Cerebellar nuclear complex (tissue), 1 donor: ENCODE measurements at places on chromosomes 11 and 22.
A peak's percentile ranks its signal among the peaks of the same experiment; 100 is the strongest.

DNA sequence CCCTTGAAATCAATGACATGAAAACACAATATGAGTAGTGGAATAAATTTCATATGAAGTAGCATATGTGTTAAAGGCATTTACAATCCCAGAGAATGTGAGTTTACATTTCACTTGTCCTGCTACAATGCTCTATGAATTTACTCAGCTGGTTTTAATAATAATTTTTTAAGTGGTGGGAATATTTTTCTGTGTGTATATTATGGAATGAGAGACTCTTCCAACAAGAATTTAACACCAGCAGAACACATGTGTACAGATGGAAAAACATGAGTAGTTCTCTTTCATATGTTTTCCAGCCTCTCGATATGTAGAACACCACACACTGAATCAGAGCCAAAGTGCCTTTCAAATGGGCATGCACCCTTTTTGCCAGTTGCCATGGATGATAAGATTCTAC is 170.4 kb downstream of the MAML2 start:
- no peak for DNase-seq

GRCh38 chr11:100561323-100561722 is 125.8 kb upstream of the ARHGAP42 start:
- no peak for DNase-seq

DNA sequence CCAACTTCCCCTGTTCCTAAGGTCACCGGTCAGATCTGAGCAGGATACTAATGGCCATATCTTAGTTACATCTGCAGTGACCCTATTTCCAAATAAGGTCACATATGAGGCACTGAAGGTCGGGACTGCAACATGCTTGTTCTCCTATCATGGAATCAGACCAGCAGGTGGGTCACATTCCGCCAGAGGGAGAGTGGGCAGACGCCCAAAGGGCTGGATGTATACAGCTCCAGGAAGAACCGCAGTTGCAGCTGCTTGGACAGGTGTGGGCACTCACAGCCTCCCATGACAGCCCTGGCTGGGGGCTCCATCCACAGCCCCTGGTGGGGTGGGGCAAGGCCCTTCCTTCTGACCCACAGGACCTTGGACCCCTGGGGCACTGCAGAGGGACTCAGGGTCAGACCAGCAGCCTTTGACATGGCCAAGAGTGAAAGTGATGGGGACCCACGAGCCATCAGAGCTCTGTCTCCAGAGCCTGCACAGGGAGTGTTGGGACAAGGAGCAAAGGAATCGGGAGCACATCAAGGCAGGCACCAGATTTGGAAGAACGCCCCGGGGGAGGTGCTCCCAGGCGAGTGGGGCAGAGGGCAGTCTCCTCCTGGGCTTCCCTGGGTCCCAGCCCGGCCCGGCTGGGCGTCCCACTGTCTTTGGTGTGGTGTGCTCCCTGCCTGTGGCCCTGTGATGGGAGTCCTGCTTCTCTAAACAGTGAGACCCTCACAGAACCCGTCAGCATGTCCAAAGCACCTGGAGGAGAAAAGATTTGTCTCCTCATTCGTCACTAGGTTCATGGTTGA is 13.3 kb upstream of the CD81 start:
- no peak for DNase-seq

- no peak for DNase-seq
These were observed 1231.6 kb downstream of the TBC1D22A start for GRCh38 chr22:47994045-47994444.

GRCh38 chr11:109644152-109644551 is 222.2 kb downstream of the C11orf87 start:
- DNase-seq, result peak; percentile 95

GRCh38 chr11:117408356-117408755 is 80.7 kb downstream of the CEP164 start:
- no peak for DNase-seq

GRCh38 chr11:93482556-93482955 is 60.6 kb downstream of the SMCO4 start:
- DNase-seq, result no peak

DNA sequence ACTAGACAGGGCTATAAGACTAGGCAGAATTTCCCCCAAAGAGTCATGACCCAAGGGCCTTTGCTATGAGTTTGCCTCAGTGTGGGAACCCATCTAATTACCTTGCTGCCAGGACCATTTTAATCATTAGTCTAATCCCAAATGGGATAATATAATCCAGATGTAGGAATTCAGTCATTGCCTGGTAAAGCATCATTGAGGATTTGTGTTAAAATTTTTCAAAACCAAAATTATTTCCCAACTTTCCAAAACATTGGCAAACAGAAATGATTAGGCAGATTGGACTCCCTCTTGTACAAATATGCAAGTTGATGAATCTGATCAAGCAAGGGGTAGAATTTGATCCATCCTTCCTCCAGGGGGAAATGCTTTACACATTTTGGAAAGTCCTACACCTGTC is 16.2 kb upstream of the MMP13 start:
- no peak for DNase-seq

GRCh38 chr11:5891216-5891800 is 1.7 kb upstream of the OR52E5 start:
- no peak for DNase-seq

GRCh38 chr11:35907648-35908431 is 36.0 kb upstream of the LDLRAD3 start:
- no peak for DNase-seq

GRCh38 chr11:63978551-63979239 is 4.3 kb downstream of the COX8A start:
- DNase-seq, result no peak

DNA sequence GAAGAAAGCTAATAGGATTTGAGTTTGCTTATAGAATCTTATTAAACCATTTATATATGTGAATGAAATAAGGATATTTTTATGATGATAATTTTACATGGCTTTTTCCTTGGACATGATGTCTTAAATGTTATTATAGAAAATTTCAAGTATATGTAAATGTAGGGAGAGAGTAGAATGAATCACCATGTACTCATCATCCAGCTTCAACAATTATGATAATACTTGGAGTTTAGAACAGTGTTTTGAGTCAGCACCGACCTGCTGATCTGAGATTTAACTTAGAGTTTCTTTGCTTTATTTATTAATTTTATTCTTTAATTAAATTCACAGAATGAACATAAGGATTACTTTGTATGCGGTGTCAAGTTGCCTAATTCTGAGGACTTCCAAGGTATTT is 193.5 kb downstream of the UVRAG start:
- DNase-seq, result no peak

DNA sequence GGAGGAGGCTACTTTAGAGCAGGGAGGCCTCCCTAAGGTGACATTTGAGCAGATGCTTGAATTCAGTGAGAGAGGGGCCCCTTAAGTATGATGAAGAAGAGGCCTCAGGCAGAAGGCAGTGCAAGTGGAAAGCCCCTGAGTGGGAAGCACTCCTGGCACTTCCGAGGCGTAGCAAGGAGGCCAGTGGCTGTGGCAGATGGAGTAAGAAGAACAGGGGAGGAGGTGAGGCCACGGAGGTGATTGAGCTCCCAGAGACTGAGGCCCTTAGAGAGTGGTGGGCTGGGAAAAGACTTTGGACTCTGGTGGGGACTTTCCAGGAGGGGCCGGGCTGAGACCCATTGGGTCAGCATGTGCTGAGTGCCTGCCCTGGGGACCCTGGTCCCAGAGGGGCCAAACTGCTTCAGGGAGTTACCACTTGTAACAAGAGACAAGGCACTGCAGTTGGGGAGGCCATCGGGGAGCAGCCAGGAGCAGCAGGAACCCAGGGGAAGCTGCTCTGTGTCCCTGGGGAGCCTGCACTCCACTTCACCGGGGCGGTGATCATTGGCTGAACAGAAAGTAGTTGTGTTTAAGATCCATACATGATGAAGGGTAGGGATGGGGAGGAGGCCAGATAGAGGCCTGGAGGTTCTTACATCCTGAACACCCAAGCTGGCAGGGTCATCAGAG is 2.5 kb upstream of the CENPM start:
- no peak for DNase-seq

DNA sequence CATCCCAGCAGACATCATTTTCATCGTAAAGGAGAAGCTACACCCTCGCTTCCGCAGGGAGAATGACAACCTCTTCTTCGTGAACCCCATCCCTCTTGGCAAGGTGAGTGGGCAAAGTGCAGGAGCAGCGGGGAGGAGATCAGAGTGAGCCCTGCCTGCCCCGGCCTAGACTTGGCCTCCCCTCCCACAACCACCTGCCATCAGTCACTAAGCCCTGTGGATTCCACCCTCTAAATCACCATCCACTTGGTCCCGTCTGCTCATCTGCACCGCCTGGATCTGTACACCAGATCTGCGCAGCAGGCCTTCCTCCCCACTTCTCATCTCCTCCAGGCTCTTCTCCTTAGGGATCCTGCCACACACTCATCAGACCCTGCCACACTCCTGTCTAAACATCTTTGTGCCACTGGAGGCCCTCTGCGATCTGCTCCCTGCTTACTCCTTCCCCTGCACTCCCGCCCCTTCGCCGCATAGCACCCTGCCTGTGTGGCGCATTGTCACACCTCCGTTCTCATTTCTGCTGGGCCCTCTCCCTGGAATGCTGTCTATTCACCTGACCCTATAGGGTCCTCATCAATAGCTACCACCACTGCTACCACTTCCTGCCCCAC is 14.2 kb downstream of the UCP2 start:
- DNase-seq, result no peak

DNA sequence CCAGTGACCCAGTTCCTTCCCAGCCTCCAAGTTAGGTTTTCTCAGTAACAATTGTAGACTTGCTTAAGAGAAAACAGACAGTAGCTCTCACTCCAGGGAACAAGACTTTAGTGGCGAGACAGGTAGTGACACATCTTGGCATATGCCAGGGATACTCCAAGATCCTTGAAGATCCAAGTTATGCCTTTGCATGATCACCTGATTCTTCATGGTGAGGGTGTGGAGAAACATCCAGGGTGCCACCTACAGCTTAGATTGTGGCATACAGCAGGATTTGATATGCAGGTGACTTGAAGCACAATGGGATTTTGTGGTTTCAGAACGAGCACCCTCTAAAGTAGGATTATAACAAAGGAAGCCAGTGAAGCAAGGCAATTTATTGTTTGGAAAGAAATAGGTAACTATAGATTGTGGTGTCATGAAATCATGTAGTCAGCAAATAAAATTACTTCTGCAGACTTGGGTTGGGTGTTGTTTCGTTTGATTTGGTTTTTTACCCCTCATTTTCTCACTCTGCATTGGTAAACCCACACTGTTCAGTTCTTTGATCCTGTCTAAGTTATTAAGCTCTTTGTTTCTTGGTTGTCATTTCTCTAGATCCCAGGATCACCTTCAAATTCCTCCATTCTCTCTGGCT is 9.2 kb downstream of the POU2AF3 start:
- no peak for DNase-seq

GRCh38 chr22:29936186-29936585 is 53.2 kb downstream of the MTMR3 start:
- no peak for DNase-seq

DNA sequence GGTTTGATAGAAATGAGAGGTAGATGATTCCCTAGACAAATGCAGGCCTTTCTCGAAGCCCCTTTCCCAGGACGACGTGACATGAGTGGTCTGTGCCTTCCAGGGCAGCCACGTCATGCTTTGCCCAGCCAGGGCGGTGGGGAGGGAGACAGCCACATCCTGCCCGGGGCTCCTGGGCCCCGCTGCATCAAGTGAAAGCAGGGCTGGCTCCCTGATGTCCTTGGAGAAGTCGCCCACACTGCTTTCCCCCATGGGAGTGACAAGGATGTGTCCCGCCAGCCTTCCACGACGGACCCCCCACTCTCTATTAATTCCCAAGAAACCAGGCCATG is 13.2 kb downstream of the PPARA start:
- DNase-seq, result no peak

- no peak for DNase-seq
These were observed 56.8 kb upstream of the FGF3 start for GRCh38 chr11:69876013-69876412.

- DNase-seq, result no peak
These were observed 9.6 kb upstream of the BIRC3 start for GRCh38 chr11:102307727-102308038.

- DNase-seq, result peak; percentile 82
These were observed 20.6 kb upstream of the PLEKHB1 start for GRCh38 chr11:73625696-73626318.

DNA sequence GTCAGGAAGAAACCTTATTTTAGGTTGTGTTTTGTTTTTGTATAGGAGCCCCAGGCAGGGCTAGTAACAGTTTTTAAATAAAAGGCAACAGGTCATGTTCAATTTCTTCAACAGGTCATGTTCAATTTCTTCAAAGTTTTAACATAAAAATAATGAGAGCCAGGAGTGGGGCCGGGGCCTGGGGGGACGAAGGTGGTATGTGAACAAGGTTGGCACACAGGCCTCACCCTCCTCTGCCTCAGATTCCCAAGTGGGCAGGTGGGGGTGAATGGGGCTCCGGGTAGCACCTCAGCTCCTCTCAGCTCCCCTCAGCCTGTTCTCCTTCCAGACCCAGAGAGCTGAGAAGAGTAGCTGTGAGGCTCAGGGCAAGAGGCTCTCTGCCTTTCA is 4.4 kb downstream of the DERL3 start:
- DNase-seq, result no peak

GRCh38 chr11:114713756-114714155 is 35.4 kb downstream of the NXPE2 start:
- no peak for DNase-seq

DNA sequence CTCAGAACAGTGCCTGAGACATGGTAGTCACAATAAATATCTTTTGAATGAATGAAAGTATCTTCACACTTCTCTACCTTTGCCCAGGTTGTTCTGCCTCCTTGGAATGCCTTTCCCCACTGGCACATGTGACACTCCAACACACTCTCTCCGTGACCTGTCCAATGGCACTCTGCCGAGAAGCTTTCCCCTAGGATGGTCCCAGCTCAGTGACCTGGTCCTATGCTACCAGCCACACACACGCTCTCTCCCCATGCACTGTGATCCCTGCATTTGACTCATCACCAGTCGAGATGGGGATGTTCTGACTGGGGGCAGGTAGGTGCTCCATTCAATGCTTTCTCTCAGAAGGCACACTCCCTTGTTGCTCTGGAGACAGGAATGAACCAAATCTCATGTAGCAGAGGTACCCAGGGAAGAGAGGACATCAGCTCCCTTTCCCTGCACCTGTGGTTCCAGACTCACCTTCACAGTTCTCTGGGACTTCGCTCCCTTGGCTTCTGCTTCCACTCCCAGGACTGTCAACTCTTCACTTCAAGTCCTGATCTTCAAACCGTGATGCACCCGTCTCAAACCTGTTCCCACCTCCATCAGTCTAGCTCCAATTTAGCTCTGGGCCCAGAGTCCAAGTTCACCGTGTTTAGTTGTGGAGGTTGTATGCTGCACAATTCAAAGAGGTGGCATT is 30.7 kb upstream of the LMO1 start:
- no peak for DNase-seq

DNA sequence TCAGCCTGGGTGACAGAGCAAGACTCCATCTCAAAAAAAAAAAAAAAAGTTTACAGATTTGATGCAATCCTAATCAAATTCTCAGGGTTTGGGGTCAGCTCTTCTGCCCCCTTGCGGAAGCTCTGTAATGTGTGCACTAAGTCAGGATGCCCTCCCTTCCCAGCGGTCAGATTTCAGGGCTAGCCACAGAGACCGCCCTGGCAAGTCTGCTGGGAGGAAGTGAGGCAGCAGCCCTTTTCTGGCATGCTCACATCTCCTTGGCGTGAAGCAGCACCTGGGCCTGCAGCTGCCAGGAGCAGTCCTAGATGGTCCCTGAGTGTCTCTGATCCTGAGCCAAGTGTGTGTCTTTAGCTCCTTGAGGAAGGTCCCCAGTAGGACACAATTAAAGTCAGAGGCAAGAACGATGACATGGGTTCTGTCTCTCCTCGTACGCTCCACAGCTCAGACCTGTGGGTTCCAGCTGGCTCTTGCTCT is 10.9 kb upstream of the APOBEC3C start:
- peak; percentile 11 for DNase-seq
